ENCODE measurements at places on chromosomes 7 and 10. TPM values are rescaled to one million over a fixed set of nuclear protein-coding genes. Genes with fewer than 3 reads are reported as not detected.

- H3K4me3 ChIP-seq, result no peak overlapping the region
- no peaks in the 10 kb centered on the region for H3K27me3 ChIP-seq
- H3K36me3 ChIP-seq, result no peaks in the 10 kb centered on the region
- no peak for DNase-seq
- no peaks in the 10 kb centered on the region for H3K4me1 ChIP-seq
- no peak overlapping the region for H3K27ac ChIP-seq
These were observed 128.6 kb upstream of the SLC26A5 start for GRCh38 chr7:103574576-103574975.

DNA sequence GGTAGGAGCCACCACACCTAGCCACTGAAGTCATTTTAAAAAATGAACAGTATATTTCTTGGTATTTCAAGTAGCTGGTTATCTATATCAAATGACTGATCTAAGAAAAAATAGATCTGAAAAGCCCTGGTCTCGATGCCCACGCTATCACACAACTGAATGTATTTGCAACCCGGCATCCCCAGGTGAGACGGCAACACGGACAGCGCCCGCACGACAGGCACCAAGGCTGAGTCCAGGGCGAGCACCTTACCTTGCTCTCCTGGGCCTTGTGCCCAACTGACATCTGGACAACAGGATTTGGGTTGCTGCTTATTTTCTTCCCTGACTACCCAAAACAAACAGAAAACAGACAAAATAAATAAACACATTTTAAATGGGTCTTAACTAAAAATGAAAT, 44.8 kb upstream of the NCAPG2 start:
- DNase-seq, result no peak
- no peaks in the 10 kb centered on the region for H3K4me1 ChIP-seq
- H3K27ac ChIP-seq, result no peak overlapping the region
- no peaks in the 10 kb centered on the region for H3K27me3 ChIP-seq

PAXIP1 gene
- total RNA-seq, result 10.7 TPM

CEP41 gene
- 12.7 TPM for total RNA-seq

- no peak overlapping the region for H3K4me3 ChIP-seq
- no peak overlapping the region for H3K27ac ChIP-seq
- H3K27me3 ChIP-seq, result no peaks in the 10 kb centered on the region
- no peaks in the 10 kb centered on the region for H3K4me1 ChIP-seq
- no peaks in the 10 kb centered on the region for H3K36me3 ChIP-seq
- peak; percentile 66 for DNase-seq
These were observed 56.4 kb upstream of the HABP2 start for GRCh38 chr10:113496111-113497109.
